Body of pancreas (tissue), 4 donors: ENCODE measurements at places on chromosomes 2 and 18. TPM values are rescaled to one million over a fixed set of nuclear protein-coding genes. Genes with fewer than 3 reads are reported as not detected.

PPP1R1C gene
- not detected for total RNA-seq

CHRNG gene
- total RNA-seq, result not detected

DNA sequence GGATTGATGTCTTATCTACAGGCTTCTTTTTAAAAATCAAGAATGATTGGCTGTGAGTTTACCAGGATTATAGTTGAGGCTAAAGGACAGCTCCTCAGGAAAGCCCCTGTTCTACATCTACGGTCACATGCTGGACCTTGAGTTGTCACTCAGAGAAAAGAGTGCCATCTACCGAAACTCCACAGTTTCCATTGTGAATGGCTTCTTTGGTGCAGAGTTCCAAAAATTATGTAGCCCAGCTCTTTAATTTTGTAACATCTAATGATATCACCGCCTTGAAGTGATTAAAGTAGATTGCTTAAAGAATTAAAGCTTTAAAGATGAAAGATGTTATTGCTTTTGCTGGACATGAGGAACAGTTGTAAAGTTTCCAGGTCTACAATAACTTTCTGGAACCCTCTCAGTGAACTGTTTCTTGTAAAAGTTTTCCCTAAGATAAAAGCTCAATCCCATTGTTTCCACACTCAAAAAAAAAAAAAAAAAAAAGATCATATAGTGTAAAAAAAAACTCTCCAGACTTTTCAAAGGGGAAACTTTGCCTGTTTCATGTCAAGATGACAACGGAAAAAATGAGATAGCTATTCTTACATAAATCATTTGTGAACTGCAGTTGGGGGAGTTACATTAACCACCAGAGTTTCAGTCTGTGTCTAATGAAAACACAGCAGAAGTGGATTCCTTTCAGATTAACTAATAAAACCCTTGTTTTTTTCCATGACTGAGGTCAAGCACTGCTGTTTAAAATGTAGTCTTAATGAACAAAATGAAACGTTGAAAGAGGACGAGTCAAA is 4.3 kb downstream of the COL3A1 start:
- no peaks in the 10 kb centered on the region for H3K27me3 ChIP-seq
- no peaks in the 10 kb centered on the region for H3K36me3 ChIP-seq
- H3K27ac ChIP-seq, result no peak overlapping the region
- peak; percentile 25 for DNase-seq
- peaks cover 6% of the 10 kb centered on the region for H3K4me1 ChIP-seq
- no peak overlapping the region for H3K4me3 ChIP-seq

- H3K4me1 ChIP-seq, result no peaks in the 10 kb centered on the region
- H3K4me3 ChIP-seq, result no peak overlapping the region
- no peak overlapping the region for H3K27ac ChIP-seq
- no peaks in the 10 kb centered on the region for H3K36me3 ChIP-seq
Measured at GRCh38 chr2:209986415-209986814, 16.0 kb upstream of the RPE start.

KIAA2012 gene
- not detected for total RNA-seq

DNA sequence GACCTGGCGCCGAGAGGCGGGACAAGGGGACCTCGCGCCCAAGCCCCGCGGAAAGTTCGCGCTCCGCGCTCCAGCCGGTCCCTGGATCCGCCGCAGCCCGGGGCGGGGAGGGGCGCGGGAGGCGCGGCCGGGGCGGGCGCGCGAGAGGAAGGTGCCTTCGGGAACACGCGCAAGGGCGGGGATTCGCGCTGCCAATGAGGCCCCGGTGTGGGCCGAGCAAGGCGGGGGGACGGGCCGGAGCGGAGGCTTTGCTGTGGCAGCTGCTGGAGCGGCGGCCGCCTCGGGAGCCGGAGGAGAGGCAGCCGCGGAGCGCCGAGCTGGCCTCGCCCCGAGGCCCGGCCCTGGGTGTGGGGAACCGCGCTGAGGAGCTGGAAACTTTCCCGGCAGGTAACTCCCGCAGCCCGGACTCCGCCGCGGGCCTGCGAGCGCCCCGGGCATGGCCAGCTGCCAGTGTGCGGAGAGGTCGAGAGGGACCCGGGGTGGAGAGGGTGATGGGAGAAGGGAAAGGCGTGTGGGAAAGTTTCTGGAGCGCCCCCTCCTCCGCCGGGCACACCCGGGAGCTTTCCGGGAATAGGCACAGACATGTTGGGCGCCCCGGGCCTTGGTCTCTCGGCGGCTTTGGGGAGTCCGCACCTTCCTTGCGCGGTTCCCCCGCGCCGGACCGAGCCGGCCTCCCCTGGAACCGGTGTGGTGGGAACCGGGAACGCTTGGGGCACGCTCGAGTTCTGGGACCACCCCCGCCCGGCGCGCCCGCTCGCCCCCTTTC is at the start of gene TANC1:
TANC1 (plus strand) TSS at position 245 of the 766 bp plus-strand sequence. CDS start 97,271 bp downstream, outside the sequence.
- DNase-seq, result peak; percentile 97
- H3K36me3 ChIP-seq, result no peaks in the 10 kb centered on the region
- peaks cover 44% of the 10 kb centered on the region for H3K4me1 ChIP-seq
- no peaks in the 10 kb centered on the region for H3K27me3 ChIP-seq

GRCh38 chr18:23658285-23658684 is 4.4 kb downstream of the ANKRD29 start:
- no peak for DNase-seq
- H3K27ac ChIP-seq, result no peak overlapping the region
- H3K4me1 ChIP-seq, result peaks cover 8% of the 10 kb centered on the region
- no peaks in the 10 kb centered on the region for H3K36me3 ChIP-seq

- H3K36me3 ChIP-seq, result peaks cover 6% of the 10 kb centered on the region
- no peaks in the 10 kb centered on the region for H3K4me1 ChIP-seq
- H3K4me3 ChIP-seq, result no peak overlapping the region
Measured at GRCh38 chr2:235966932-235967757, 201.0 kb downstream of the GBX2 start.
